ENCODE measurements at places on chromosomes 3 and 15.

DNA sequence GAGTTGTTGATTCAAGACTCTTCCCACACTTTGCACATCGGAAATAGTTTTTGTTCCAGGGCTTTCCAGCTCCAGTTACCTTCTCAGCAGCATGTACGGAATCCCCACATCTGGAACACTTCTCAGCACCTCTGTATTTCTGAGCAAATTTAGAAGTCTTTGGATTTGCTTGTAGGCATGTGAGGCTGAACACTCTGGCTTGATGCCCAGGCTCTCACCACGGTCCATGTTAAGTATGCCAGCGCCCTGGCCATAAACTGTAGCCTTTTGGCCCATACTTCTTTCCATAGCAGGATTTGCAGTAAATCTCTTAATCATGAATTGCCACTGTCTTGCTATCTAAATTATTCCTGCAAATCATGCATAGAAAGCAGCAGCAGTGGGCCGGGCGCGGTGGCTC lies 24.4 kb downstream of the ATP2C1 start:
- no peak for DNase-seq

- no peak for DNase-seq
These were observed 82.7 kb upstream of the SELENOK start for GRCh38 chr3:53974324-53974723.

DNA sequence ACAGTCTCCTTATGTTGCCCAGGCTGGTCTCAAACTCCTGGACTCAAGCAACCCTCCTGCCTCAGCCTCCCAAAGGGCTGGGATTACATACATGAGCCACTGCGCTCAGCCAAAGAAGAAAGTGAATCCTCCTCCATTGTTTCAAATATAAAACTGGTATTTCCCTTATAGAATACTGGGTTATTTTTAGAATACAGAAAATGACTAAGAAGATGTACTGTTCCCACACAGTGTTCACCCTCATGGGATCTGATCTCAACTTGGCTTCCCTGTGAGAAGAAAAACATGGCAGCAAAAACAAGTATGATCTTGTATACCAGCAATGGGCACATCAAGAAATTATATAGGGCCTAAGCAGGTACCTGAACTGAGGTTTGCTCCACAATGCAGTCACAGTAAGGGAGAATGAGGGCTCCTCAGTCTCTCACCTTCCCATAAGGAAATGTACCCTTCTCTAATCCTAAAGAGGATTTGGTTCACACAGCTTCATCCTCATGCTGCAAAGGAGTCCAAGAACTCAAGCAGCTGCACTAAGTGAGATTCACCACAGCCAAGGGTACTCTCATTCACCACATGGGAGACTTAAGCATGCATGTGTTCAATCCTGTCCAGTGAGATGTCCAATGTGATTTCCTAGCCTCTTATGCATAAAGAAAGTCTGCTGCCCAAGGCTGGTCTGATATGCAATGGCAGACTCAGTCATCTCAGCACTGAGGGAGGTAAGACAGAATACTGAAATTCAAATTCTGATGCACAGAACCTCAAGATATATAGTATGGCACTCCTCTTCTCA lies 25.8 kb downstream of the USP4 start:
- DNase-seq = no peak

DNA sequence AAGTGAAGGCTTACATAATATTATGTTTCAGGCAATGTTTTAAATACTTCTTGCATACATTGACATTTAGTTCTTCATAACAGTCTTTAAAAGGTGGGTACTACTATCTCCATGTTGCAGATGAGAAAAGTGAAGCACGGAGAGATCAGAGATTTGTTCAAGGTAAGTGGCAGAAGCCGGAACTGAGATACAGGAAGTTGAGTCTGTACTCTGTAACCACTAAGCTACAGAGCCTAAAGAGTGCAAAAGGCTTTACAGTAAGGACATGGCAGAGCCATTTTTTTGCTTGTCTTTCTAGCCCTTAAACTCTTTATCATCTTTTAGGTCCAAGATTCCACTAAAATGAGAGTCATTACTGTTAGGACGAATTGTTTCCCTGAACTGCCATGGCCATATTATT lies 186.5 kb upstream of the PEX5L start:
- DNase-seq = no peak

GRCh38 chr15:90101130-90101968 lies 919 bp downstream of the IDH2 start:
- peak; percentile 52 for DNase-seq

DNA sequence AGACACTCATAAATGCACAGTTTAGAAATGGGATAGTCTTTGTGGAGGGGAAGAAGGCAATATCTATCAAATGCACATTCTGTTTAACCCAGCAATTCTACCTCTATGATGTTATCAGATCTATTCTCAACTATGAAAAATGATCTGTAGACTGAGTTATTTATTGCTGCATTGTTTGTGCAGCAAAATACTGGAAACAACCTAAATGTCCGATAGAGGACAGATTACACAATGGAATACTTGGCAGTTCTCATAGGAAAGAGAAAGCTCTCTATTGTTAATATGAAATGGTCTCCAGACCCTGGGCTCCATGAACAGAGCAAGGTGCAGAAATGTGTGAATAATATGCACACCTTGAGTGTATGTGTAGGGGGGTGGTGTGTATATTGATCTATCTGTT lies 49.0 kb upstream of the SELENOK start:
- no peak for DNase-seq

DNA sequence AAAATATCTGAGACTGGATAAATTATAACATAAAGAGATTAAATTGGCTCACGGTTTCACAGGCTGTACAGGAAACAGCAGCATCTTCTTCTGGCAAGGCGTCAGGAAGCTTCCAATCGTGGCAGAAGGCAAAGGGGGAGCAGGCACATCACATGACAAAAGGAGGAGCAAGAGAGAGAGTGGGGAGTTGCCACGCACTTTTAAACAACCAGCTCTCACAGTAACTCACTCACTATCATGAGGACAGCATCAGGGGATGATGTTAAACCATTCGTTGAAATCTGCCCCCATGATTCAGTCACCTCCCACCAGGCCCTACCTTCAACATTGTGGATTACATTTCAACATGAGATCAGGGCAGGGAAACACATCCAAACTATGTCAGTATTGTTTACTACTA lies 114.5 kb upstream of the SPATA16 start:
- no peak for DNase-seq

DNA sequence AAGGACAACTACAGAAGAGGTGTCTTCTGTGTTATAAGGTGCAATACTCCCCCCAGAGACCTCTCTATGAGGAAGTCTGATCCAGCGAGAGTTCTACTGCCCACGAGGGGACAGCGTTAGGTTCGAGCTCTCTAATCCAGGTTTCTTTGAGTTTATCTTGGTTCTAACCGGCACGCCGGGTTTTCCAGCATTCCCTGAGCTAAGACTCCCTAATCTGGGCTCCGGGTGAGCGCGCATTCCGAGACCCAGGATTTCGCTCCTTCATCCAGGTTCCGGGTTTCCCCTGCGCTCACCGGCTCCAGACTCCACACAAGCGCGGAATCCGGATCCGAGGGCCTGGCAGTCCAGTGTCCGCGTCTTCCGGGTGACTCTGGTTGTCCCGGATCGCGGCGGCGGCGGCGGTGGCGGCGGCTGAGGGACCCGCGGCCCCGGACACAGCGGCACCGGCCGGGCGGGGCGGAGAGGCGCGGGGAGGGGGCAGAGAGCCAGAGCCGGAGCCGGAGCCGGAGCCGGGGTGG lies at the start of gene ZNF609:
Gene ZNF609 (plus strand): TSS at position 373 of the 518 bp plus-strand sequence. CDS start 38,842 bp downstream, outside the sequence.
- peak; percentile 94 for DNase-seq

DNA sequence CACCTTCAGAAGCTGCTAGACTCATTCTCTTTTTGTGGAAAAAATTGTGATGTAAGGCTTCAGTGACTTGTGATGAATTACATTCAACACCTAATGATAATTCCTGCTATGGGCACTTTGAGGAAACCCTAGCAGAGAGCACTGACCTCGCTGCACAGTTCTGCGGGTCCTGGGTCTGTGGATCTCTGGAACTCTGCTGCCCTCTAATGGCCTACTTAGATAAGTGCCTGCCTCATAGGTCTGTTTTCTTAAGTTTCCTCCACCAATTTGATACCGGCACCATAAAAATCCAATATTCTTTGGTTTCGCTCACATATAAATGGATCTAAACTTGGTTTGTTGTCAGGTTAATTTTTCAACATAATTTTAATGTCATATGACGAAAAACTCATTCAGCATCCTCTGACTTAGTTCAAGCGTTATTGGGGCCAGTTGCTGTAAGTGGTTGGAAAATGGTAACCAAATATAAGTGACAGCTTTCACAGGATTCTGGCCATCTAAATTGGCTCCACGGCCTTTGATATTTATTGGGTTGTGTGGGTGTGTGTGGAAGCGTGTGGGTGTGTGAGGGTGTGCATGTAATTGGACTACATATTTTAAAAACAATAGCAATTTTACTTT lies 10.4 kb downstream of the SLITRK3 start:
- no peak for DNase-seq

- no peak for DNase-seq
These were observed 52.9 kb upstream of the TBL1XR1 start for GRCh38 chr3:177250151-177250550.

DNA sequence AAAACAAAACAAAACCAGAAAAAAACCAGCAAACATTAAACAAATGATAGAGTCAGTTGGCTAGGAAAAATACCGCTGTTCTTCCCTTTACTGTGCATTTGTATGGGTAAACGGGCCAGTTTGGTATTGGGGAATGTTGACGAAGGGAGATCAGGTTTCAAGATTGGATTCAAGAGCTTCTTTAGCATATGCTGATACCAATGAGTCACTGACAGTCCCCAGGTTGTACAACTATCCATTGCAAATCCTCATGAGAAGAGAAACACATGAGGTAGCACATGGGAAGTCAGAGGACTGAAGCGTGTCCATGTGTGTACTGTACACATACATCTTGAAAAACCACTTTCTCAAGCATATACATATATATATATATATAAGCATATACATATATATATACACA lies 25.6 kb downstream of the TIGIT start:
- no peak for DNase-seq

DNA sequence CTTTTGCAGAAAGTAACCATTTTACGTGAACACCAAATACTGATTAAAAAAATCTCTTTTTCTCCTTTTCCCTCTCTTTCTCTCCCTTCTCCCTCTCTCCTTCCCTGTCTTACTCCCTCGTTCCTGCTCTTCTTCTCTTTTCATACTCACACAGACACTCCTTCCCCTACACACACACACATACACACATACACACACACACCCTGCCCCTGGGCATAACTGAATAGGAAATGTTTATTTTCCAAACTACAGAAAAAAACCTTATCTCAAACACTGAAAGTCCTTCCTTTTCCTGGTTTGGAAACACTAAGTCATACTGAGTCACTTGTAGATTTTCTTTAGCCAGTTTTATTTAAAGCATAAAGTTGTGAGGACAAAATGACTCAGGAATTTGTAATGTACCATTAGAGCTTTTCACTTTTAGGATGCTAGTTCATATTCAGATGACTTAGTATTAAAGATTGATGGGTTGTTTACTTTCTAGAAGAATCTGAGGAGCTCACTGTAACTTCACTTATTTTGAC lies 62.4 kb downstream of the MBNL1 start:
- no peak for DNase-seq

DNA sequence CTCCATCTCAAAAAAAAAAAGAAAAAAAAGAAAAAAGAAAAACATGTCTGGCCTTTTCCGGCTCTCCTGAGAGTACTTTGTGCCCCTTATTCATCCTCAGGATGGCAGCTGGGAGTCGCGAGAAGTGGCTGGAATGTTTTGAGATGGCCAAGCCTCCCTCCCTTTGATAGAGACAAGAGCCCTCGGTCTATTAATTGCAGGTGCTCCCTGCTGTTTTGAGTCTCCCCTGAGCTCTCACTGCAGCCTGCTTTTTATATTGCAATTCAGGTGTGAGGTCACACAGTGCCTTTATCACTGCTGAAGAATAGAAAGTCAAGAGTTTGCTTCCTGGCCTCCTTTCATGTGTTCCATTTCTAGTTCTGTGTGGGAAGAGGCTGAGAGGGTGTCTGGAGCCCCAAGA lies 10.9 kb downstream of the CA12 start:
- DNase-seq = no peak

DNA sequence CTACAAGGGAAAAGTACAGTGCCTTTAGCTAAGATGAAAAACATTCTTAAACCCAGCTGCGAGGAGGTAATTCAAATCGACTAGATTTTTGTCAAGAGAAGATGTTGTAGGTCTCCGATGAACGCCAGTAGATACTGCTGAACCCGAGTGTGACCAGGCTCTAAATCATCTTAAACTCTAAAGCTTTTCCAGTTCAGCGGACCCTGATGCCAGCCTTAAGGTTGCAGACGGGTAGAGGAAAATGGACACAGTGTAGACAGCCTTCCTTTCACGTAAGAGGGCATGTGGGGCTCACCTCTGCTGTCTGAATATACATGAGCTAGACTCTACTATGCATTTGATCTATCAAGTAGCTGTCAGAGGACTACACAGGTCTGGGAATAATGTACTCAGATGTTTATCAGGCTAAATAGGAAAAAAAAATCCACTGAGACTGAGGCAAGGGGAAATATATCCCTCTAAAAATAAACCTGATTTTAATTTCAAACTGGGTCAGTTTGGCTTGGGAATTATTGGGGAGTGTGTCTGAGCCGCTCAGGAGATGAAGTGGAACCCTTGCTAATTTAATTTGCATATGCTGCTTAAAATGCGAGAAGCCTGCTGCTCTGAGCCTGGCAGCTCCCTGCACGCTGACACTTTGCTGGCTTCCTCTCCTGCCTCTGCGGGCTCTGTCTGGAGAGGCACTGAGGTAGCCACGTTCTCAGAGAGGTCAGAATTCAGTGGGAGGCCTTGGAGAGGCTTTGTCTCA lies 151.9 kb downstream of the CADPS start:
- DNase-seq = no peak

DNA sequence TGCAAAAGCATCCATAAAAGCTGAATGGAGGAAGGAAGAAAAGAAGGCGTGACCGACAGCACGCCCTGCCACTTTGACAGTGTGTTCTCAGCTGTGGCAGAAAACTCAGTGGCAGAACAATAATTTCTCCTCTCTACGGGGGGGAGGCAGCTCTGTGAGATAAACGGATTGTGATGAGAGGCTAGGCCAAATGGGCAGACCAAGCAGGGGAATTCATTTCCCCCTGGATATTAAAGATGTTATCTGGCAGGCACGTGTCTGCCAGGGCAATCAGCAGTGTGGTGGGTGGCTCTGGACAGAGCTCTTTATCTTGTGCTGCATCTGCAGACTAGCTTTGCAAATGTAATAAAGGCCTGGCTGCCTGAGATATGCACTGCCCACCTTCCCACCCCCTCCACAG lies 1.9 kb upstream of the RMDN3 start:
- no peak for DNase-seq

DNA sequence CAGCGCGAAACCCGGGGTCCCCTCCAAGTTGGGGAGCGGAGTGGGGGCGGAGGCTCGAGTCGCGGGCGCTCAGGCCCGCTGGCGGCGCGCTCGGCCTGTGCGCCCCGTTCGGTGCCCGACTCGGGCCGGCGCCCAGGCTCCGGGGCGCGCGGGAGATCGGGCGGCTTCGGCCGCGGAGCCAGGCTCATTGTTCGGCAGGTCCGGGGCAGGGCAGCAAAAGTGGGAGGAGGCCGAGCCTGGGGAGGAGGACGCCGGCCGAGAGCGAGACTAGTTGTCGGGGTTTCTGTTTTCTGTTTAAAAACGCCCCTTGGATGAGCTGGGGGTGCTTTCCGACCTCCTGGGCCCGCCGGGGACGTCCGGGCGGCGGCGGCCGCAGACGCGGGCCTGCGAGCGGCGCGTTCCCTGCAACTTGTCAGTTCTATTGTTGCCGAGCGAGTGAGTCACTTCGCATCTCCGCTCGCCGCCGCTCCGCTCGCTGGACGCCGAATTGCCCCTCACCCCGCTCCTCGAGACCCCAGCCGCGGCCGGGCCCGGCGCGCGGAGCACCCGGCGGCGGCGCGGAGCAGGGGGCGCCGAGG lies 676 bp downstream of the TCF12 start:
- peak; percentile 72 for DNase-seq

- no peak for DNase-seq
These were observed 762 bp upstream of the IQSEC1 start for GRCh38 chr3:13074006-13074375.

All from activated T-cell treated with anti-CD3 and anti-CD28 coated beads, Interleukin-2, amount 50 U/mL, for 1 hour (primary cell).